ENCODE measurements at places on chromosomes 11 and 22. TPM values are rescaled to one million over a fixed set of nuclear protein-coding genes. Genes with fewer than 3 reads are reported as not detected.

GRCh38 chr11:131908316-131908715, 537.9 kb downstream of the NTM start:
- no peak for DNase-seq

- no peak for DNase-seq
These were observed 21.7 kb upstream of the SMCO4 start for GRCh38 chr11:93564895-93565294.

The ART1 gene
- 1.0 TPM for total RNA-seq

The MS4A12 gene
- total RNA-seq = not detected

GRCh38 chr11:118406599-118407166, 5.3 kb downstream of the ATP5MG start:
- no peak for DNase-seq

DNA sequence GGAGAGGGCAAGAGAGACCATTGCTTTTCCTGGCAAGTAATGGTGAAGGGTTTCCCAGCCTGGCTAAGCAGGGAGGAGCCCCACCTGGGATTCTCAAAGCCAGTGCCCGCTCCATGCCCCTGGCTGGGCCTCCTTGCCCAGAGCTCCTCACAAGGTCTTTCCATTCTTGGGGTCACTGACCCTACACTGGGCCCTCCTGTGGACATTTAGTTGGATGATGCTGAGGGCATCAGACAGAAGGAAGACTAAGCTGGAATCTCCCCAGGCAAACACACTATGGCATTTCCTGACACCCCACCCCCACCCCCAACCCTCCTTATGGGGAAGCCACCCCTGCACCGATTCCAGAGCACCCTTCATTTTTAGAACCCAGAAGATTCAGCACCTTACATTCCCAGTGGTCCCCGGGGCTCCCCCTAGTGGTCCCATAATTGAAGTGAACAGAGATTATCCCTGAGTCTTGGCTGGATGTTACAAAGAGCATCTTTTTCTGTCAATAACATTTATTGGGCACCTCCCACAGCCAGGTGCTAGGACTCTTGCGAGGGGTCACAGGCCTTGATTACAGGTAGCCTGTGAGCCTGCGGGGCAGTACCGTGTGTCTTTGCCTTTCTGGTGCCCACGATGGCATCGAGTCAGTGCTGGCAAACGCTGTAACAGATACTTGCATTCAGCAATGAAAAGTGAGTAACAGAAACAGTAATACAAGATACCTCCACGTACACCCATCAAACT, 548.5 kb downstream of the BUD13 start:
- no peak for DNase-seq

Data from lower lobe of right lung (tissue), 2 donors.